ENCODE measurements at places on chromosomes 5 and 9.

DNA sequence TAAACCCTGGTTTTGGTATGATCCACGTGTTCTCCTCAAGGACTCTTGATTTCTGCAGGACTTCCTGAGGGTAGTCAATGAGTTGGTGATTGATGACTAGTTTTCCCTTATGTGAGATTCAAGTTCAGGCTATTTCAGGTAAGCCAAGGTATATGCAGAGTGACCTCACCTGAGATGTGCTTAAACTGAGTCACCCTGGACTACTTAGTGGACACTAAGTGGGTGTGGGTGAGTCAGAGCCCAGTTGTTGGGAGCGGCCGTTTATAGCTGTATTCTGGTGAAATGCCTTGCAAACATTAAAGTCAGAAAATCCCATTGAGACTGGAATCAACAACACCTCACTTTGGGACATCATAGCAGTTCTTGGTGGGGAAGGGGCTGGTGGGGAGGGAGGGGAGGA, 62.9 kb downstream of the SLC28A3 start:
- no peak for DNase-seq

- DNase-seq, result no peak
Measured at GRCh38 chr5:43941806-43942205, 338.8 kb downstream of the NNT start.

DNA sequence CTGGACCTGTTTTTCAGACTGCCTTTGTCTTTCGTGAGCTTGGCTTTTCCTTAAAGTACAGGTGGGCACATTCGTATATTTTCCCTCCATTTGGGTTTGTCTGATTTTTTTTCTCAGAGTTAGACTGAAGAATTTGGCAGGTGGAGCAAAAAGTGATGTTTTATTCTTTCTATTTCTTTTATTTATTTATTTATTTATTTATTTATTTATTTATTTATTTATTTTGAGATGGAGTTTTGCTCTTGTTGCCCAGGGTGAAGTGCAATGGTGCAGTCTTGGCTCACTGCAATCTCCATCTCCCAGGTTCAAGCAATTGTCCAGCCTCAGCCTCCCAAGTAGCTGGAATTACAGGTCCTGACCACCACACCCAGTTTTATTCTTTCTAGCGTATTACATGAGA, 1805.1 kb upstream of the WWC1 start:
- no peak for DNase-seq

- no peak for DNase-seq
Measured at GRCh38 chr9:92547356-92547755, 11.6 kb upstream of the ECM2 start.

- peak; percentile 7 for DNase-seq
Measured at GRCh38 chr5:5126444-5126843, 13.7 kb upstream of the ADAMTS16 start.

DNA sequence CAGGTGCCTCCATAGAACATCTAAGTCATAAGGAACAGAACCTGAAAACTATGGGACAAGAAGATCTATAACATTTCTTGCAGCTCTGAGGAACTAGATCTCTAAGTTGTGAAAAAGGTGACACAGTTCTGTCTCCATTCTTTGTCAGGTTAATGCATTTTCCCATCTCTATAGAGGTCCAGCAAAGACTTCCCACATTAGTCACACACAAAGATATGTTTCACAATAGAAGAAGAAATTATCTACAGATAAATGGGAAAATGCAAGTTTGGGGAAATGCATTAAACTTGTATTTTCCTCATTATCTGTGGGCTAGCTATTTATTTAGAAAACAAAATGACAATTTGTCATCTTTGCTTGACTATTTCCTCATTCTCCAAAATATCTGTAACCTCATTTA, 458.6 kb upstream of the PAPPA start:
- DNase-seq, result no peak

DNA sequence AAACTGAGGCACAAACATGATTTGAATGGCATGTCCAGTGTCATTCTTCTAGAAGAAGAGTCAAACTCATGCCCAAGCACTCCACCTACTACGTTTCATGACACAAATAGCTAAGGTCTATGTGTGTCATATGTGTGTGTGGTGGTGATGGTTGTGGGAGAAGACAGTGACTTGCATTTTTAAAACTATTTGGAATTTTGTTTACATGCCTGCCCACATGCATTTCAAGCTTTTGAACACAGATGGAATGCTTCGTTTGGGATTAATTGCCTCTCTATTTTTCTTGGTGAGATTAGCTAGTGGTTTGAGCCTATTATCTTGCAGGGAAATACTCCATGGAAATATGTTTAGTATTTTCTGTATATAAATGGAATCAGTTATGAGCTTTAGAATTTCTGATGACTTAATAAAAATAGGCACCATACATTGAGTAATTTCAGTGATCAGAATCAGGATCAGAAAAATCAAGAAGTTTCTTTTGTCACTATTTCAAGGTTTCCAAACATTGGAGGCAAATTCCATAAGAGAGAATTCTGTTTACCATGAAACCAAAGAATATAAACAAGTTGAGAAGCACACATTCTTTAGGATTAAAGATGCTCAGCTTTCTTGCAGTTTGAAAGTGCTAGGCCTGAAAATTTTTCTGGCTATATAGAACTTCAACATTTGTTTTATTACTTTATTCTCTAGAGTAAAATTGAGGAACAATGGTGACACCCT, 260.3 kb upstream of the SEMA6A start:
- no peak for DNase-seq

GRCh38 chr5:1152771-1153282, 41.0 kb upstream of the SLC12A7 start:
- DNase-seq, result no peak

GRCh38 chr9:79023134-79023580, 548.6 kb upstream of the TLE4 start:
- DNase-seq, result peak; percentile 86

GRCh38 chr9:113580041-113580953, 116.8 kb downstream of the RGS3 start:
- peak; percentile 51 for DNase-seq

DNA sequence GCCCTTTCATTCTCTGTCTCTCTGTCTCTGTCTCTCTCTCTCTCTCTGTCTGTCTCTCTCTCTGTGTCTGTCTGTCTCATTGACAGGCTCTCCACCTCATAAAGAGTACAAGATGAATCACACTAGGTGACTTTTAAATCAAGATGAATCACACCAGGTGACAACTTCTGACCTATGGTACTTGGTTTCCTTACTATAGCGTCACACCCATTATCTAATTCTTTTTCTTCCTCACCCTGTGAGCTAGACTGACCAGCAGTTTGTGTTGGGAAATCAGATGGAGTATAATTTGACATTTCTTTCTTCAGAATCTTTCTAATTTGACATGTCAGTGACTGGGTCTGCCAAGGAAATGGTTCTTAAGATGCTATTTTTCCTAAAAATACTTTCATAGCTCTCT, 232.9 kb downstream of the ARRDC3 start:
- no peak for DNase-seq

GRCh38 chr5:38189081-38189504, 69.3 kb upstream of the EGFLAM start:
- no peak for DNase-seq
